ENCODE measurements at places on chromosomes 6 and 20.

DNA sequence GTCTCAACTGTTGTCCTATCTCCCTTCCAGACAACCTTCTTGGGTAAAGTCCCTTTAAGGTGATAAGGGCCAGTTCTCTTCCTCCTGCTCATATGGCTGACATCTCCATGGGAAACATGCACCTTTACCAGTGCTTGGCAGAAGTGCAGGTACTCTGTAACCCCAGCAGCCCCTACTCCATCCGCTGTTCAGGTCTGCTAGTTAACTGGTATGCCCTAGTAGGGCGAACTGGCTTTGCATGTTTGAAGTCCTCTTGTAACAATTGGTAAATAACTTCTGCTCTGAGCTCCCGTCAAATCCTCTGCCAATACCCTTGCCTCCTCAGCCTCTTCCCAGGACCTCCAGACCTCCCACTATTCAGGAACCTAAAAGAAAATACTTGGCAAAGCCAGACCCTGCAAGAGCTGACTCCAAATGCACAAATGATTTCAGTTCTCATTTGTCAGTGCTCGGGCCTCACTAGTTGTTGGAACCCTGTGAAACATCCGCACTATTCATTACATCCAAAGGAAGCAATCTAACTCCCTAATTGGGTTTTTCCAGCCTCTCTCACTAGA, 703.7 kb downstream of the MAFB start:
- DNase-seq: no peak

DNA sequence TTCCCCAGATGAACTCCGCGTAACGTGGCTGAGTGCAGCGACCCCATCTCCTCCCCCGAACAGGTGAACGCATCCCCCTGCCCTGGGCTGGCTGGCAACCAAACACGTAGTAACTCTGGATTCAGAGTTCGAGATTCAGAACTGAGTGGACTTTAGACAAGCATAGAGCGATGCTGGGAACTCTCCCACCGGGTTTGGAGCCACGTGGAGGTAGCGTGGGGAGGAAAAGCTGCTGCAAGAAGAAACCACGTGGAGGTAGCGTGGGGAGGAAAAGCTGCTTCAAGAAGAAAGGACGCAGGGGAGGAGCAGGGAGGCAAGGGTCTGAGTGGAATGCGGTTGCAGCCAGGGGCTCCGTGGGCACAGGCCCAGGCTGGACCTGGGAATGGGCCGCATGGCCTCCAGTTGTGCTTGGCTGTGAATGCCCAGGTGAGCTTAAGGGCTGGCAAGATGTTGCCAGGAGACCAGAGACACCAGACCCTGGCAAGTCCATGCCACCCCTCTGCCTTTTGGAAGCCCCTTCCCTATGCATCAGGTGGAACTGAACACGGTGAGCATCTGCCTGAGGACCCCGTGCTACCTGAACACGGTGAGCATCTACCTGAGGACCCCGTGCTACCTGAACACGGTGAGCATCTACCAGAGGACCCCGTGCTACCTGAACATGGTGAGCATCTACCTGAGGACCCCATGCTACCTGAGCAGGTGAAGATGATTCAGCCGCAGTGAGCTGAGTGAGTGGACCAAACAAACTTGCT, 118.0 kb upstream of the FRMD1 start:
- no peak for DNase-seq

DNA sequence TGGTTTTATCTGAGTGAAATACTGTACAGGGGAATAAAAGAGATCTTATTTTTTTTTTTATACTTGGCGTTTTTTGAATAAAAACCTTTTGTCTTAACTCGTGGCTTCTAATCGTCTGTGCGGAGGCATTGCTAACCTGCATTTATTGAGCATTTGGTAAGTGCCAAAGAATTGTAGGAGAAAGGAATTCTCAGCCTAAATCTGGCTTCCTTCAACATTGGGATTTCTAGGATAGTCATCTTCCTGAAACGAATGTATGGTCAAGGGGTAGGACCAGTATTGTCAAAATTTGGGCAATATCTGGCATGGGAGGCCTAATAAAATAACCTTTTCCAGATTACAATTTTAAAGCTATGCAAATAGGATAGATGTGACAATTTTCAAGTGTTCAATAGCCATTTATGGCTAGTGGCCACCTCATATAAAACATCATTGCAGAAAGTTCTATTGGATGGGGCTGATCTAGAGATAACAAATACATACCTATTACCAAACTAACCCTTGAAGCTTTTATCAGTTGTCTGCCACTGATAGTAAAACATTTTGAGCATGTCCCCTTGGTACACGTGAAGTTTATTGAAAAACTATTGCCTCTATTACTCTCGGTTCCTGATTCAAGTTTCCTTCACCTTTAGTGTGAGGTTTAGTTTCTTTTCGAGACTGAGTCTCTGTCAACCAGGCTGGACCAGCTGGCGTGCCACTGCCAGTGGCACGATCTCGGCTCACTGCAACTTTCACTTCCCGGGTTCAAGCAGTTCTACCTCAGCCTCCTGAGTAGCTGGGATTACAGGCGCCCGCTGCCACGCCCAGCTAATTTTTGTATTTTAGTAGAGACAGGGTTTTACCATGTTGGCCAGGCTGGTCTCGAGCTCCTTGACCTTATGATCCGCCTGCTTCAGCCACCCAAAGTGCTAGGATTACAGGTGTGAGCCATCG, 5.6 kb downstream of the PIM1 start:
- no peak for DNase-seq

DNA sequence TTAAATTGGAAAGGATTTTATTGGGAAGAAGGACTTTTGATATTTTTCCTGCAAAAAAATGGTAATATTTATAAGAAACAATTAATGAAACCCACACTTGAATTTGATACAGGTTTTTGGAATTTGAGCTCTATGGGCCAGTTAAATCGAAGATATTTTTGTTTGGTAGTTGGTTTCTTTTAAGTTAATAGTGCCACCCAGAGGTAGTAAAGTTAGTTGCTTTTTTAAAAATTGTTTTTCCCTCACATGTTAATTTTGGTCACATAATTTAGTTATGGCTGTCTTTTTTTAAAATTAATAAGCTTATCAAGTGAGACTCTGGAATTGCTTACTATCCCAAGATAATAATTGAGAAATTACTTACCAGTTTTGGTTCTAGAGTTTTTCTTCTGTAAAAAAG, 7.1 kb downstream of the PRIM2 start:
- no peak for DNase-seq

DNA sequence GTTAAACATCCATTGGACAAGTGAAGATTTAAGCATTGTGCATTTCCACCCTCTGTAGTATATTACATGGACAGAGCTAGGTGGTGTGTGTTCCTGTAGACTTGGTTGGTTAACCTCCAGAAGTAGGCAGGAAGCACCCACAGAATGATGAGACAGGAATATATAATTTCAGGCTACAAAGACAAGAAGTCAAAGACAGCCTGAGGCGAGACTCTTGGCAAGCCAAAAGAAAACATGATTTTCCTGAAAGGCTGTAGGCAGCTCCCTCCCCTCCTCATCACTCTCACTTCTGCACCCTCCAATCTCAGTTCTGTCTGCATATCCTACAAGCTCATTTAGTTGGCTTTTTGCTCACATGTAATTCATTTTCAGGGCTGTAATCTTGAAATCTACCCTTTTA, 110.0 kb upstream of the SLC35B3 start:
- DNase-seq: no peak

DNA sequence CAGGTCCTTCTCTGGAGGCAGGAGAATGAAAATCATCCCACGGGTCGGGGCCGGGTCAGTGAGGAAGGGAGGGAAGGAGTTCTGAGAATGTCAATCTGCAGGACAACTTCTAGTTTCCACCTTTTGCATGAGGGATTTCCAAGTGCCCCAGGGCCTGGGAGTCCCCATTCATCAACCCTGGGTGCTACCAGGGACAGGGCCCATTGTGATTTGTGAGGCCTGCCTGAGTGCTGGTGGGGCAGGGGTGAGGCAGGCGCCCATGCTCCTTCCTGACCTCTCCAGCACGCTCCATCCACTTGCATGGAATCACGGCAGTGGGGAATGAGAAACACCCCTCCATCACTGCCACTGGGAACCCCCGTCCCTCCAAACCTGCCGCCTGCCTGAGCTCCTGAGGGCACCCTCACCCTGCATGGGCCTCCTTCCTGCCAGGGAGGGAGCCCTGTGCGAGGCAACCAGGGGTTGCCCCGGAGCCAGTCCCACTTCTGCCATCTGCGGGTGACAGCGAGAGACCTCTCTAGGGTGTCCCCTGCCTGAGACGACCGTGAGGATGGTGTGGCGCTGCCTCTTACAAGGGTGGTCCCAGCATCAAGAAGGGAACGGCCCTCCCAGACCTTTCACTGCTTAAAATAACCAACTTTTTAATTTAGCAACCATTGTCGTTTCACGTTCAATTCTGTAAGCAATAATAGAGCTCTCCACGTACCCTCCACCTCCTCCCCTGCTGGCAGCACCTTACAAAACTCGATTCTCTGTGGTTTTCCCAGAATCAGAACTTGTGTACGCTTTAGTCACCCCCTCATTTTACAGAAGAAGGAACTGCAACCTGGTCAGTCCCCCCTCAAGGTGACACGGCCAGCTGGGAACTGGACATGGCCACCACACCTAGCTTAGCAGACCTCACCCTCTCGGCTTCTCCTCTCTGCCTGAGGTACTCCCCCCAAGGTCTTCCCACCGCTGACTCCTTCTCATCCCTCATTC, 28.6 kb downstream of the PMEPA1 start:
- DNase-seq: no peak

- no peak for DNase-seq
Observed at GRCh38 chr6:158381214-158381613, 68.9 kb downstream of the TULP4 start.

Data from activated CD4-positive, alpha-beta T cell treated with anti-CD3 and anti-CD28 coated beads, Interleukin-2, amount 50 U/mL, for 16 hours (primary cell).